Activated T-cell treated with anti-CD3 and anti-CD28 coated beads, Interleukin-2, amount 50 U/mL, for 48 hours (primary cell): ENCODE measurements at places on chromosomes 5 and 9.
A peak's percentile ranks its signal among the peaks of the same experiment; 100 is the strongest.

- no peak for DNase-seq
Measured at GRCh38 chr5:126462239-126463014, 39.2 kb downstream of the GRAMD2B start.

- DNase-seq: no peak
Measured at GRCh38 chr5:144004146-144004545, 166.3 kb downstream of the YIPF5 start.

DNA sequence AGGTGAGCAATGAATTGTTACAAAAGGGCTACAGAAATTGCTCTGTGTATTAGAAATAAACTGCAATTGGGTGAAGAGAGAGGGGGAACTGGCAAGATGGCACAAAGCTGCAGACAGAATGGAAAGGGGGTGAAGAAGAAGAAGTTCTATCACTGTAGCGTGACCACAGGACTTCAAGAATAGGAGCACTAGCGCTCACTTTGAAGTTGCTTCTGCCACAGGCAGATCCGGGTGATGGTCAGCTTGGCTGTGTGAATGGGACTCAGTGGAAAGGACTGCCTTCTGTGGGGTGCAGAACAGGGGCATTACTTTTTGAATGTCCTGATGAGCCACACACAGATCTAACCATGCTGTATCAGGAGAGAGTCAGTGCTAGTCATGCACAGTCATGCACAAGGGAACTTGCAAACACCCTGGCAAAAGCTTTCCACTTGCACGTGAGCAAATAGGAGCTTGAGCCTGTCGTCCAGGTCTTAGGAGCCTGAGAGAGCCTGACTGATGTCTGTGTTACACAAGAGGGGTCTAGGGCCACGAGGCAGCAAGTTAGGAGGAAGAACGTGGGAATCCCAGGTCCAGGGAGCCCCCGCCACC lies 16.3 kb downstream of the IL5 start:
- peak; percentile 26 for DNase-seq

DNA sequence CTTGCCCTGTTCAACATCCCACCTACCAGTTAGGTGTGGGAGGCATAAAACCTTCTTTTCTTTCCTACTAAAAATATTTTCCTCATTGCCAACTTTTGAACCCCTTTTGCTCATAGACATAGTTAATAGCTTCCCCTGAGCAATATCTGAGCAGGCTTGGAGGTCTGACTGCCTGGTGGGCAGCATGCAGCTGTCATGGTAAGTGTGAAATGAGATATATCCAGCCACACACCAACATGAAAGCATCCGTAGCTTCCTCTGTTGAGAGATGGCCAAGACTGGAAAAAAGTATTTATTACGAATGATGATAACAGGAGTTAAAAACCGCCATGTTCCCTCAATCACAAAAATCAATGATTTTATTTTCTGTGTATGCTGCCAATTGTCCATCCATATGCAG lies 190.1 kb downstream of the TMEM38B start:
- DNase-seq: no peak

GRCh38 chr9:83596899-83597504 lies 25.9 kb upstream of the IDNK start:
- DNase-seq: peak; percentile 66

DNA sequence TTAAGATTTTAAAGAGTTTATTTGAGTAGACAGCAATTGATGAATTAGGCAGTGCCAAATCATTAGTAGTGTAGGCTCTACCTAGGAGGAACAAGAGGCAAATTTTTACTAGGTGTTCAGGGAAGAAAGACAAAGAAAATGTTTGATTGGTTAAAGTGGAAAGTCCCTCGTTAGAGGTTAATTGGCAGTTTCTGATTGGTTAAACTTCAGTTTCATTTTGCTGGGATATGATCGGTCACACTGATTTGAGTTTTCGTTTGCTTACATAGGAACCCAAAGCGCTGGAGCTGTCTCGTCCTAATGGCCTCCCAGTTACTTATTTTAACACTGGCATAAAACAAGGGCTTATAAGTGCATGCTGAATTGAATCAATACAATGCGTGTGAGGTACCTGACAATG lies 15.1 kb downstream of the DMAC1 start:
- DNase-seq: no peak

- no peak for DNase-seq
Measured at GRCh38 chr5:14319102-14319501, 176.0 kb downstream of the TRIO start.

DNA sequence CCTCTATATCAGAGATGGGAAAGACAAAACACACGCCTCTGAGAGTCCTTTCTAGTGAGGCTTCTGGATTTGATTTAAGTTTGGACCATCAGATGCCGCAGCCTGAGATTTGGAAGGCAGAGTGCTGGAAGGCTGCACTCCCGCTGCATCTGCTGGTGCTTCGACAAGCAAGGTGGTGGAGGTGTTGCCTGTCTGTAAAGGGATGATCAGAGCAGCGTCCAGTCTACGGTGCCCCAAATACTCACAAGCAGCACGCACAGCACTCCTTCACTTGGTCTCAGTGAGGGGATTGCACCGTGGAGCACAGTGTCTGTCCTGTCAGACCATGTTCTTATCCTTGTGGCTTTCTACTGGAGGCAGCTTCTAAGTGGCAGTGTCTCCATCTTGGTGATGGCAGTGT lies 221.4 kb downstream of the GADD45G start:
- no peak for DNase-seq

- no peak for DNase-seq
Measured at GRCh38 chr9:121399883-121400607, 30.0 kb upstream of the STOM start.

- DNase-seq: no peak
Measured at GRCh38 chr9:69323861-69324260, 1.2 kb upstream of the ENTREP1 start.

GRCh38 chr5:65821966-65822365 lies 100.0 kb downstream of the NLN start:
- DNase-seq: no peak

DNA sequence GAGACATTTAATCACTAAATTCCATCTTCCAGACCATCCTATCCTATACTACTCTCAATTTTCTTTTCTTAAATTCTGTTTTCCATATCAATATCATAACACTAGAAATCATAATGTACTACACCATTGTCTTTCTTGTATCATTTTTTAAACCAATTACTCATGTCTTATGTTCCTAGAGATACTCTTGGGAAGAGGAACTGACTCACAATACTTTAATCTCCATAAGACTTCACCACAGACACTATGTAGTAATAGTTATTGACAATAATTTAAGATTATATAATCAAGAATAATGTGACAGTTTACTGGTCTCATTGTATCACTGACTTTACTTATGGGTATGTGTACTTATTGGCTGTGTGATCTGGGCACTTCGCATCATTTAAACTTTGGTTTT lies 43.8 kb downstream of the PCDHGC5 start:
- no peak for DNase-seq

DNA sequence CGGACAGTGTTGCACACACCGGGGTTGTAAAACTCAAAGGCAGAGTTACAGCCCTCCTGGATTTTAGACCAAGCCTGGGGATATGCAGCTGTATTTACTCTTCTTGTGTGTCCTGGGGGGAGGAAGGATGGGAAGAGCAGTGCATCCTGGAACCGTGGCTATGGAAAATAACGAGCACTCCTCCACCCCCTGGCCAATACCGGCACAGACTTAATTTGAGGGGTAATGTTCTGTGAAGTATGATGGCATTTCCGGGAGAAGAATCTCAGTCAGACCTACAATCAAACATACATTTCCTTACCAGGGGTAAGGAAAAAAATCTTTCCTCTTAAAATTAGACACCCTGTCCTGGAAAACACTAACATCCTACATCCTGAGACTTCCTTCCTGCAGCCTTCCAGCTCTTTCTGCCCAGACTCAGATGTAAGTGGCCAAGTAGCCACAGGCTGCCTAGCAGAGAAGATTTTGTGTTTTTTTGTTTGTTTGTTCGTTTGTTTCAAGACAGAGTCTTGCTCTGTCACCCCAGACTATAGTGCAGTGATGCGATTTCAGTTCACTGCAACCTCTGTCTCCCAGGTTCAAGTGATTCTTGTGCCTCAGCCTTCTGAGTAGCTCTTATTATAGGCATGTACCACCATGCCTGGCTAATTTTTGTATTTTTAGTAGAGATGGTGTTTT lies 11.0 kb upstream of the ERMP1 start:
- no peak for DNase-seq
